Activated CD4-positive, alpha-beta memory T cell treated with anti-CD3 and anti-CD28 coated beads for 36 hours (primary cell): ENCODE measurements at places on chromosomes 11 and 22. TPM values are rescaled to one million over a fixed set of nuclear protein-coding genes. Genes with fewer than 3 reads are reported as not detected.
A peak's percentile ranks its signal among the peaks of the same experiment; 100 is the strongest.

The TRPT1 gene
- total RNA-seq: 30.4 TPM

The YAP1 gene
- 0.24 TPM for total RNA-seq

The OR2AT4 gene
- not detected for total RNA-seq

The BRD1 gene
- total RNA-seq: 30.2 TPM

- H3K27ac ChIP-seq: no peak overlapping the region
- DNase-seq: peak; percentile 75
- H3K4me1 ChIP-seq: peaks cover 20% of the 10 kb centered on the region
- peak overlapping the region; percentile 50 for H3K4me3 ChIP-seq
- H3K36me3 ChIP-seq: no peaks in the 10 kb centered on the region
- no peaks in the 10 kb centered on the region for H3K27me3 ChIP-seq
Measured at GRCh38 chr22:43090130-43090789, 1.1 kb upstream of the TTLL1 start.

DNA sequence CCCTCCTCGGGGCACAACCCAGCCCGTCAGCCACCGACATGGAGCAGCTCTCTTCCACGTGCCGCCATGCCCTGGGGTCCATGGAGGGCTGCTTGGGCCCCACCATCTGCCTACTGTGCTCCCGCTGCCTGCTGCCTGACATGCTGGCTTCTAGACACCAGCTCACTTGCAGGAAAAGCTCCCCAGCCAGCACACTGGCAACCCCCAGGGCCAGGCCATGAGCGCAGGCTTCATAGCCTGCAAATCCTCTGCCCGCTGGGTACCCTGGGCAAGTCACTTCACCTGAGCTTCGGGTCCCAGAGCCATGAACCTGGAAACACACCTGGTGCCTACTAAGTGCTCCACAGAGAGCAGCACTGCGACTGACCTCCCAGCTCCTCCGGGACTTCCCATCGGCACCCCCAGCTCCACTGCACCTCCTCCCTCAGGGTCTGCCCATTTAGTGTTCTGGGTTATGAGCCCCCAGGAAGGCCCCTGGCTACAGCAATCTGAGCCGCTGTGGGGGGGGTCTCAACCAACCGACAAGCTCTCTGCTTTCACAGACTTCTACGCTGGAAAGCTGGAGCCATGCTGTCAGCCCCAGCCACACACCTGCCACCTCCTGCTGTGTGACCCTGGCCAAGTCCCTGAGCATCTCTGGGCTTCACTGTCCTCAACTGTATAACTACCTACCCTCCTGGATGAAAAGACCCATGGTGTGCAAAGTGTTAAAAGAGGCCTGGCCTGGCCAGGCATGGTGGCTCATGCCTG lies 139.2 kb downstream of the CRYBB2 start:
- H3K36me3 ChIP-seq: peaks cover 20% of the 10 kb centered on the region
- H3K27me3 ChIP-seq: no peaks in the 10 kb centered on the region
- DNase-seq: no peak
- no peak overlapping the region for H3K27ac ChIP-seq
- H3K4me3 ChIP-seq: no peak overlapping the region
- no peaks in the 10 kb centered on the region for H3K4me1 ChIP-seq

GRCh38 chr11:103980108-103980507 lies 56.3 kb upstream of the DDI1 start:
- H3K4me1 ChIP-seq: no peaks in the 10 kb centered on the region
- no peaks in the 10 kb centered on the region for H3K36me3 ChIP-seq
- H3K27me3 ChIP-seq: no peaks in the 10 kb centered on the region
- no peak overlapping the region for H3K4me3 ChIP-seq
- no peak for DNase-seq

DNA sequence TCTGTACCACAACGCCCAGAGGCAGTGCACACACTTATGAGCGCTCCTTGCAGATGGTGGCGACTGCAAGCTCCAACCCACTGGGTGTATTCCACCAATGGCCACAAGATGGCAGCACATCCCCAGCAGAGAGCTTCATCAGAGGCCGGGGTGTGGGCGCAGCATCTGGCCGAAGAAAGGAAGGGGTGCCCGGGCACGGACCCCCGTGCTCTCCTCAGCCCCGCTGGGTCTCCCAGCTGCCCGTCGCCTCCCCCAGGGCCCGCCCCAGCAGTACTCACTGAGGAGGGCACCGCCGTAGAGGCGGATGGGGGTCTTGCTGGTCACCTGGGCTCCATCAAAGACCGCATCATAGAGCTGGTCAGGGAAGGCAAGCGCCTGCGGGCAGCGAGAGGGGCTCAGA lies 14.2 kb downstream of the TP53I11 start:
- H3K4me1 ChIP-seq: no peaks in the 10 kb centered on the region
- no peak overlapping the region for H3K4me3 ChIP-seq
- no peaks in the 10 kb centered on the region for H3K27me3 ChIP-seq
- no peaks in the 10 kb centered on the region for H3K36me3 ChIP-seq
- peak; percentile 89 for DNase-seq
- H3K27ac ChIP-seq: no peak overlapping the region

DNA sequence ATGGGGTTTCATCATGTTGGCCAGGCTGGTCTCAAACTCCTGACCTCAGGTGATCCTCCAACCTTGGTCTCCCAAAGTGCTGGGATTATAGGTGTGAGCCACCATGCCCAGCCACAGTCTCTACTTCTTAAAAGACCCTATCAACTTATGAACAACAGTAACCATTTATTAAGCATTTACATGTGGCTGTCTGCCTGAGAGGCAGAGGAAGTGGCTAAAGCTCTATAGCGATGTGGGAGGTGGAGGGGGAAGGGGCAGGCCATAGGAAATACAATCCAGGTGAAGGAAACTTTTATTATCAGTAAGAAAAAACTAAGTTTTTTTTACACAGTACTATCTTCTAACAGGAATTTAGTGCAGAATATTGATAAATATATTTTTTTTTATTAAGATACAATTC lies 87.8 kb upstream of the PHOX2A start:
- DNase-seq: no peak
- peaks cover 2% of the 10 kb centered on the region for H3K36me3 ChIP-seq
- H3K27ac ChIP-seq: no peak overlapping the region

- no peaks in the 10 kb centered on the region for H3K4me1 ChIP-seq
- no peaks in the 10 kb centered on the region for H3K36me3 ChIP-seq
- no peak overlapping the region for H3K4me3 ChIP-seq
- H3K27me3 ChIP-seq: peaks cover 23% of the 10 kb centered on the region
- DNase-seq: no peak
Measured at GRCh38 chr11:43517518-43517917, 158.8 kb downstream of the TTC17 start.

DNA sequence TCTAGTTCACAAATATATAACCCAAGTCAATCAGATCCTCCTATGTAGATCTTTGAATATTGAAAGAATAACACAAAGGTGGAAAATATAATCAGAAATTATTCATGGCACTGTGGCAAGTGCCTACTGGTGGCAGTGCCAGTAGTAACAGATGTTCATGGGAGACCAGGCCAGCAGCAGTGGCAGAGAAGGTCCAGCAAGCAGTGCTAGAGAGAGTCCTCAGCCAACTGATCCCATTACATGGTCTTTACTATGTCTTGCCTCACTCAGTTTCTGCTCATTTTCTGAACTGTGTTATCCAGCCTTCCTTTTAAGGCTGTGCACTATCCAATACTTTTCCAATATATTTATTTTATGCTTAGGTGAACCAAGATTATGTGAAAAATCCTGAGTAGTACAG lies 124.9 kb downstream of the MRTFA start:
- no peaks in the 10 kb centered on the region for H3K36me3 ChIP-seq
- no peak overlapping the region for H3K4me3 ChIP-seq
- no peak for DNase-seq
- H3K27ac ChIP-seq: no peak overlapping the region

GRCh38 chr11:64060861-64061444 lies 25.2 kb downstream of the FLRT1 start:
- H3K36me3 ChIP-seq: no peaks in the 10 kb centered on the region
- no peak overlapping the region for H3K27ac ChIP-seq
- H3K4me3 ChIP-seq: peak overlapping the region; percentile 57
- H3K4me1 ChIP-seq: peaks cover 8% of the 10 kb centered on the region

GRCh38 chr11:65474864-65475263 lies 24.0 kb upstream of the MALAT1 start:
- no peaks in the 10 kb centered on the region for H3K27me3 ChIP-seq
- peak overlapping the region; percentile 75 for H3K27ac ChIP-seq
- H3K36me3 ChIP-seq: peaks cover 15% of the 10 kb centered on the region

GRCh38 chr11:2293984-2294925 lies 7.5 kb downstream of the C11orf21 start:
- peaks cover 2% of the 10 kb centered on the region for H3K4me1 ChIP-seq
- H3K27ac ChIP-seq: no peak overlapping the region
- DNase-seq: peak; percentile 10
- H3K36me3 ChIP-seq: peaks cover 3% of the 10 kb centered on the region

- peaks cover 1% of the 10 kb centered on the region for H3K36me3 ChIP-seq
Measured at GRCh38 chr11:128741916-128742315, 48.0 kb downstream of the FLI1 start.

DNA sequence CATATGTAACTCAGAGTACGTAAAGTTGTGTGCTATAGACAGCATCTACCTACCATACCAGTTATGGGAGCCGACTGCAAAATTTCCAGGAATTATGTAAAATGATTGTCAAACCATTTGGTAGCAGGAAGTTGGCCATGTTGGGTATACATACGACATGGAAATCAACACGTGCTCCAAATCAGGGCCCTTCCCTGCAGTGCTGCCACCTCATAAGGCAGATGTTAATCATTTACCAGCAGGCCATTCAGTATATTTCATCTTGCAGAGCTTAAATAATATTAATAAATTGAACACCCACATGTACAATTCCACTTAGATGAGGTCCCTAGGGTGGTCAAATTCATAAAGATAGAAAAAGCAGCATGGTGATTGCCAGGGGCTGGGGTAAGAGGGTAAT lies 9.8 kb downstream of the MS4A18 start:
- peaks cover 9% of the 10 kb centered on the region for H3K27me3 ChIP-seq
- no peak overlapping the region for H3K27ac ChIP-seq
- no peaks in the 10 kb centered on the region for H3K4me1 ChIP-seq
- DNase-seq: no peak
- H3K36me3 ChIP-seq: no peaks in the 10 kb centered on the region

DNA sequence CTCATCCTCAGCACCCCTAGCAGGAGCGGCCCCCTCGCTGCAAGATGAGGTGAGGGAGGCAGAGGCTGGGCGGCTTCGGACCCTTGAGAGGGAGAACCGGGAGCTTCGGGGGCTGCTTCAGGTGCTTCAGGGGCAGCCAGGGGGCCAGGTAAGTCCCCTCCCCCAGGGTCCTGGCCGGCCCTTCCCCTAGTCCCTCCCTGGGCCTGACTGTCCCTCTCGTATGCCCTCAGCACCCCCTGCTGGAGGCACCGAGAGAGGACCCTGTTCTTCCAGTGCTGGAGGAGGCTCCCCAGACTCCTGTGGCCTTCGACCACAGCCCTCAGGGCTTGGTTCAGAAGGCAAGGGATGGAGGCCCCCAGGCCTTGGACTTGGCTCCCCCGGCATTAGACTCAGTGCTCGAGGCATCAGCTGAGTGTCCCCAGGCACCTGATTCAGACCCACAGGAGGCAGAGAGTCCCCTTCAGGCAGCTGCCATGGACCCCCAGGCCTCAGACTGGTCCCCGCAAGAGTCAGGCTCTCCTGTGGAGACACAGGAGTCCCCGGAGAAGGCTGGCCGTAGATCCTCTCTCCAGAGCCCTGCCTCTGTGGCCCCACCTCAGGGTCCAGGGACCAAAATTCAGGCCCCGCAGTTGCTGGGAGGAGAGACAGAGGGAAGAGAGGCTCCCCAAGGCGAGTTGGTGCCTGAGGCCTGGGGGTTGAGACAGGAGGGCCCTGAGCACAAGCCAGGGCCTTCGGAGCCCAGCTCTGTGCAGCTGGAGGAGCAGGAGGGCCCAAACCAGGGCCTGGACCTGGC lies 4.0 kb downstream of the CCDC88B start:
- H3K27ac ChIP-seq: no peak overlapping the region
- H3K4me1 ChIP-seq: peaks cover 35% of the 10 kb centered on the region
- DNase-seq: peak; percentile 25

GRCh38 chr11:11025087-11025486 lies 167.2 kb upstream of the ZBED5 start:
- H3K36me3 ChIP-seq: no peaks in the 10 kb centered on the region
- no peak for DNase-seq
- no peaks in the 10 kb centered on the region for H3K27me3 ChIP-seq
- H3K4me3 ChIP-seq: no peak overlapping the region
- H3K4me1 ChIP-seq: no peaks in the 10 kb centered on the region

GRCh38 chr11:46333394-46333947 lies 13.8 kb upstream of the DGKZ start:
- H3K4me3 ChIP-seq: peak overlapping the region; percentile 73
- no peaks in the 10 kb centered on the region for H3K27me3 ChIP-seq
- H3K36me3 ChIP-seq: no peaks in the 10 kb centered on the region
- DNase-seq: peak; percentile 48
- H3K27ac ChIP-seq: no peak overlapping the region
- H3K4me1 ChIP-seq: peaks cover 69% of the 10 kb centered on the region

DNA sequence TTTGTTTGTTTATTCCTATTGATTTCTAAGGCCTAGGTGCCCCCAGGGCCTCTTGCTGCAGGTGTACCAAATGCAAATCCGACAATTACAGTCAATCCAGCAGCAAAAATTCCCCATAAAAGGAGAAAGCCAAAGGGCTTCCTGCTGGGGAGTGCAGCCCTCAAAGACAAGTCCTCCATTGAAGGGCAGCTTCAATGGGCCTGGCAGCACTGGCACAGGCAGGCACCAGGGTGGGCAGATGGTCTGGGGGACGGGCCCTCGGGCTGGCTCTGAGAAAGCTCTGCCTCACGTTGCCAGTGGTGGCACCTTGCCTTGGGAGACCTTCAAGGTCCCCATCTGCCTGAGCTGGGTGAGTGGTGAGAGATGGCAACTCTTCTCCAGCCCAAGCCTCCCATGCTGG lies 128.0 kb downstream of the DSCAML1 start:
- peaks cover 3% of the 10 kb centered on the region for H3K27me3 ChIP-seq
- DNase-seq: no peak
- no peak overlapping the region for H3K4me3 ChIP-seq
- no peak overlapping the region for H3K27ac ChIP-seq
- no peaks in the 10 kb centered on the region for H3K36me3 ChIP-seq

DNA sequence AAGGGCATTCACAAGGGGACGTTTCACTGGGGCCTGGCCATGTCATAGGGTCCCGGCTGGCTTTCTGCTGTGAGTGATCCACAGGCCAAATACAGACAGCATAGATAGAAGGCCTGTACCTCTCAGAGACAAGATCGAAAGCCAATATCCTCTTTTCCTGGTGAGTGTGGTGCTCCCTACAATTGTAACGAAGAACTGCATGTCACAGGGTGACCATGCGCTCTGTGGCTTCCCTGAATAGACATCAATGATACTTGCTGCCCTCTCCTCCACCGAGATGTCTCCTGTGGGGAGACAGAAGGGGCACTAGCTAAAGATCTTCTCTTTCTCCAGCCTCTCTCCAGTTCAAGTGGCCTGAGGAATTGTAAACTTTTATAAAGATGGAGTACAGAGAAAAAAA lies 226.1 kb upstream of the POU2AF2 start:
- H3K27me3 ChIP-seq: peaks cover 7% of the 10 kb centered on the region
- no peaks in the 10 kb centered on the region for H3K36me3 ChIP-seq
- no peak overlapping the region for H3K27ac ChIP-seq
- no peaks in the 10 kb centered on the region for H3K4me1 ChIP-seq
- no peak overlapping the region for H3K4me3 ChIP-seq
- no peak for DNase-seq
